ENCODE measurements at places on chromosomes 11 and 22.

GRCh38 chr11:34356913-34357700 is 703 bp downstream of the ABTB2 start:
- peak; percentile 72 for DNase-seq

- DNase-seq, result no peak
These were observed 145.9 kb upstream of the NAV2 start for GRCh38 chr11:19566583-19567379.

- no peak for DNase-seq
These were observed 208.0 kb downstream of the DSCAML1 start for GRCh38 chr11:117589063-117589462.

DNA sequence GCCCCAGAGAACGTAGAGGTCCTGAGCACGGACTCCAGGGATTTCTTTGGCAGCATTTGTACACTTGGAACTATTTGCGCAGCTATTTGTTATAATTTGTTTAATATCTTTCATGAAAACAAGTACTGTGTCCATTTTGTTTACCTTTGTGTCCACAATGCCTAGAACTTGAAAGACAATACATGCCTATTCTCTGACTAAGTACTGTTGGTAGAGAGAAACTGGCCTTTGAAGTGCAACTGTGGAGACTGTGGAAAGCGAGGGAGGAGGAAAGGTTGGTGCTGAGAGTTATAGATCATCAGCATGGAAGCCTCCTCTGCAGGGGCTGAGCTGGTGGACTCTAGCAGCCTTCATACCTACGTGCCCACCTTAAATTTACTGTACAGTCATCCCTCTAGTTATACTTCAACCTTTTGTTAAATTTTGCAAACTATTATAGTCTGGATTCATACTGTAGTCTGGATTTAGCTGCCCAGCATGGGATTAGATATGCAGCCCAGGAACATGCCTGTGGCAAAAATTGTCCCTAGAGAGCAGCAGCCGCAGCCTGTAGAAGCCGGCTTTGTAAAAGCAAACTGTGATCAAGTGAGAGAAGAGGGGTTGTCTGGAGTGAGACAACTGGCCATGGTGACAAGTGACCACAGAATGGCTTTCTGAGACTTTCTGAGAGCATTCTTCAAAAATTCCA is 24.2 kb upstream of the YAP1 start:
- no peak for DNase-seq

GRCh38 chr11:20443596-20443995 is 56.1 kb downstream of the PRMT3 start:
- peak; percentile 40 for DNase-seq

- DNase-seq, result no peak
These were observed 30.8 kb upstream of the LDLRAD3 start for GRCh38 chr11:35912883-35913624.

- DNase-seq, result peak; percentile 12
These were observed 8.0 kb downstream of the NUMA1 start for GRCh38 chr11:72072348-72072747.

- DNase-seq, result no peak
These were observed 81.4 kb downstream of the KCNQ1 start for GRCh38 chr11:2525941-2526807.

- no peak for DNase-seq
These were observed 6.8 kb downstream of the BID start for GRCh38 chr22:17767233-17768065.

GRCh38 chr11:36485298-36486002 is 24.6 kb downstream of the TRAF6 start:
- DNase-seq, result no peak

DNA sequence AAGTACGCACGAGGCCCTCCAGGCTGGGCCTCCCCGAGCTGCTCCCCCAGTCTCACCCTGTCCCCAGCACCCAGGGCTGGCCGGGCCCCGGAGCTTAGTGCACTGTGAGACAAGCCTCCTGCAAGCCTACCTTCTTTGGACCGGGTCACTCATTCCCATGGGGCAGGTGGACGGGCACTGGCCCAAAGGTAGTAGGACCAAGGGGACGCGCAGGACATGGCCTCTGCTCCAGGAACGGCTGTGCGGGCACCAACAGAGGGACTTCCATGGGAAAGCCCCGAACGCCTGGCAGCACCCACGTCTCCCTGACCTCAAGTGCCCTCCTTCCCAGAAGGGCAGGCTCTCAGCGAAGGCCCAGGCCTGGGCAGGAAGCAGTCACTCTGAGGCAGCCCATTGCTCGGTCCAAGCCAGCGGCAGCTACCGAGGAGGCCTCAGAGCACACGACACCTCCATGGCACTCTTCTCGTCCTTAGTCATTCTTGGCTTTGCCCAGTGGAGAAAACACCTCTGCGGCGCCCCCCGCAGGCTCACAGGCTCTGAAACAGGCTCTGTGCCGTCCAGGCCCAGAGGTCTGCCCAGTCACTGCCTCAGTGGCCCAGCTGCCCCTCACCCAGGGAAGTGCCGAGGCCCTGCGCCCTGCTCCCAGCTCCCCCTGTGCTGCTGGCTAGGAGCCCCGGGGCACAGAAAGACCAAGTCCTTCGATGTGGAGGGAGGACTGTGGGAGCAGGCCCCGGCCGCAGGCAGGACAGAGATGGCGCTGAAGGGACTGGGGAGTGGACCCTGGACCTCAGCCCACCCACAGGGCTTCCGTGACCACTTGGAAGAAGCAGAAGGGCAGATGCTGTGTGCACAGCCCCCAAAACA is 3.8 kb downstream of the MOB2 start:
- DNase-seq, result peak; percentile 39

GRCh38 chr11:29676993-29677392 is 339.8 kb downstream of the KCNA4 start:
- DNase-seq, result no peak

DNA sequence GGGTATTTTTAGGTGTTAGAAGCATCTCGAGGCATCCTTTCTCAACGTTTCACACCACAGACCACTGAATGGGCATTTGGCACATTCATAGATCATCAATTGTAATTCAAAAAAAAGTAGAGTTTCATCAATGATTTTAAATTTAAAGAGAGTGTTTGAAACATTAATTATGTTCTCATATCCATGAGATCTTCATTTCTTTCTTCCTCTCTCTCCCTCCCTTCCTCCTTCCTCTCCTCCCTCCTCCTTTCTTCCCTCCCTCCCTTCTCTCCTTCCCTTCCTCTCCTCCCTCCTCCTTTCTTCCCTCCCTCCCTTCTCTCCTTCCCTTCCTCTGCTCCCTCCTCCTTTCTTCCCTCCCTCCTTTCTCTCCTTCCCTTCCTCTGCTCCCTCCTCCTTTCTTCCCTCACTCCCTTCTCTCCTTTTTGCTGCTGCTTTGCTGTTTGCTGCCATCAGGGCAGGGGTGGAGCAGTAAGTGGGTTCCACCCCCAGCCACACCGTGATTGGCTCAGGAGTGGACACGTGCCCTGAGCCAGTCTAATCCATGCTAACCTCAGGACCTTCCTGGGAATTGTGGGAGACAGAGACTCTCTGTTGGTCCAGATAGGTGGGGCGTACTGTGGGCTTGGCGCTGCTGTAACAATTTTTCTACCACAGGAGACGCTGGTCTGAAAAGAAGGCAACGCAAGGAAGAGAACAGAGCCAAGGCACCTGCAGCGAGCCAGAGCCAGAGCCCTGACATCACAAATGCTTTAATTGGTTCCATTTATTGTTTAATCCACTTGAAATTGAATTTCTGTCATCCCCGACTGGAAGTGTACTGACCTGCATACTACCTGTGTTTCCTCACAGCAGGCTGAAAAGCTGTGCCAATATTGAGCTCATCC is 33.7 kb upstream of the APOBEC3A start:
- peak; percentile 62 for DNase-seq

DNA sequence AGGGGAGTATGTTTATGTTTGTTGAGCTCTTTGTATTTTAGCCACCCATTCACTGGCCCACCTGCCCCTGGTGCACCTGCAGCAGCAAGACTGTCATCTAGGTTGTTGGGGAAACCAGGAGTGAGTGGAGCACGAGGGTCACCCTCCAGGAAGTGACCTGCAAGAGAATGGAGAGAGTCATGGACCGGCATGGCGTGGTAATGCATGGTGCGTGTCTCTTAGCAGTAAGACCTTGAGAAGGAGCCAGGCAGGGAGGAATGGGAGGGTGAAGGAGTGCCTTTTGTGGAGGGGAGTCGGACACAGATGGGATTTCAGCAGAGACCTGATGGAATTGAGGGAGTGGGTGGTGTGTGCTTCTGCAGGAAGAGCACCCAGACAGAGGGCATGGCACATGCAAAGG is 37.9 kb downstream of the KCNQ1 start:
- DNase-seq, result no peak

DNA sequence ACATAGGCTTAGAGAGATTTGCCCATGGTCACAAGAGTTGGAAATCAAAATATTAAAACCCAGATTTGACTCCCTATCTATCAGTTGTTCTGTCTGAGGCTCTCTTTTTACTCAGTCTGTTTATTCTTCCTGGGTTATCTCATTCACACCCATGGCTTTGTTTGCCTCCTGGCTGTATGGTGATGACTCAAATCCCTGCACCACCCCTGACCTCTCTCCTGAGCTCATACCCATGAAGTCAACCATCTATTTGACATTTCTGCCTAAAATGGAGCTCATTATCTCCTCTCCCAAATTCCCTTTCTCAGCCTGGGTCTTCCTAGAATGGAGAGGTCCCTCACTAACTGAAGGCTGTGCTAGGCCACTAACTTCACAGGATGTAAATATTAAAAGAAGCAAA is 27.8 kb upstream of the CCDC134 start:
- no peak for DNase-seq

DNA sequence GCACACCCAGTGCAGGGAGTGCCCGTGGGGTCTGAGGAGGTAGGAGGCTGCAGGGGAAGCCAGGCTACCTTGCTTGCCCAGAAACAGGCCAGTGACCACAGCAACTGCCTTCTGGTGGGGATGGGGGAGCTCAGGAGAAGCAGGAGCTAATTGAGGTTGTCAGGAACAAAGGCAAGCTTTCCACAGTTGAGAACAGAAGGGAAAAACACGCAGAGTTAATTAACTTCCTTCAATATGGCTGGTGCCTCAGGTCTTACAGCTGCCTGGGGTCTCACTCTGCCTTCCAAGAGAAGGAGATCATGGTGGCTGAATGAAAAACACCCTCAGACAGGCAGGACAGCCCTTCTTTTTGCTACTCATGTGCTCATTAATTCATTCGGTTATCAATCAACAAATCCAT is 127.9 kb upstream of the SYT13 start:
- DNase-seq, result no peak
